ENCODE measurements at places on chromosomes 1 and 21.

GRCh38 chr1:210024996-210025395 is 87.0 kb downstream of the SYT14 start:
- DNase-seq = no peak

DNA sequence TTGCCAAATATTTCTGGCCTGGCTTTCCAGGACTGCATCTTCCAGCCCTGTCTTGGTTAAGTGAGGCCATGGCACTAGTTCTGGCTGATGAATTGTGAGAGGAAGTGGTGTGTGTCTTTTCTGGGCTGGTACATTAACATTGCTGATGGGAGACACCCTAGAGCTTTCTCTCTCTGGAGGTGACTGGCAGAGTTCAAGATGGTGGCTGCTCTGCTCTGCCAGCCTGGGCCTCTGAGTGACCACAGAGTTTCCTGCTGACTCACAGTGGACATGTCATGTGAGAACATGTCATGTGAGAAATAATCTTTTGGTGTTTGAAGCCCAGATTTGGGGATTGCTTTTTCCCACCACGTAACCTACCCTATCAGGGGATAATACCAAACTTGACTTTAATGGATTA is 218.0 kb upstream of the KIAA0040 start:
- no peak for DNase-seq

DNA sequence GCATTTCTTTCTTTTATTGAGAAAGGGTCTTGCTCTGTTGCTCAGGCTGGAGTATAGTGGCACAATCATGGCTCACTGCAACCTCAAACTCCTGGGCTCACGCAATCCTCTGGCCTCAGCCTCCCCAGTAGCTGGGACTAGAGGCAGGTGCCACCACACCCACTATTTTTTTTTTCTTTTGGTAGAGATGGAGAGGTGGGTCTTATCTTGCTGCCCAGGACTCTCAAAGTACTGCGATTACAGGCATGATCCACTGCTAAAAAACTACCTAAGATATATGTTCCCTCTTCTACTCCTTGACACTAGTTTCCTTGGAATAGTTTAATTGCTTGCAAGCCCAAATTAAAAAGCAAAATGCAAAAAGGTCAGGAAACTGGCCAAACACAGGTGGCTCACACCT is 56.9 kb upstream of the GUCA2A start:
- DNase-seq = no peak

GRCh38 chr1:230456478-230456877 is 30.3 kb upstream of the PGBD5 start:
- DNase-seq = no peak

GRCh38 chr1:41622859-41623732 is 138.6 kb upstream of the EDN2 start:
- peak; percentile 16 for DNase-seq

DNA sequence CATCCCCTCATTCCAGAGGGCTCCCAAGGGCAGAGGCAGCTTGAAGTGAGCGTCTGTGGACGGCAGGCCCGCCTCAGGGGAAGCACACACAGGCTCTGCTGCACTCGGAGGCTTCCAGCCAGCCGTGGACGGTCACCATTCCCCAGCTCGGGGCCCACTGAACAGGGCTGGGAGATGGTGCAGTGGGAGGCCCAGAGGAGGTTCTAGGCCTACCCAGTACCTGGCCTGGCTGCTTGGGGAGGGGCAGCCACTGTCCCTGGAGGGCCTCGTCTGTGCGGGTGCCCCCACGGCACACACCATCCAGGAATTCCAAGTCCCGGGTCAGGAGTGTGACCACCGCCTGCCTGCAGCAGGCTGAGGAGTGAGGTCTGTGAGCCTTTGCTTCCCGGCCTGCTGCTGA is 80.4 kb downstream of the SIK1 start:
- DNase-seq = no peak

DNA sequence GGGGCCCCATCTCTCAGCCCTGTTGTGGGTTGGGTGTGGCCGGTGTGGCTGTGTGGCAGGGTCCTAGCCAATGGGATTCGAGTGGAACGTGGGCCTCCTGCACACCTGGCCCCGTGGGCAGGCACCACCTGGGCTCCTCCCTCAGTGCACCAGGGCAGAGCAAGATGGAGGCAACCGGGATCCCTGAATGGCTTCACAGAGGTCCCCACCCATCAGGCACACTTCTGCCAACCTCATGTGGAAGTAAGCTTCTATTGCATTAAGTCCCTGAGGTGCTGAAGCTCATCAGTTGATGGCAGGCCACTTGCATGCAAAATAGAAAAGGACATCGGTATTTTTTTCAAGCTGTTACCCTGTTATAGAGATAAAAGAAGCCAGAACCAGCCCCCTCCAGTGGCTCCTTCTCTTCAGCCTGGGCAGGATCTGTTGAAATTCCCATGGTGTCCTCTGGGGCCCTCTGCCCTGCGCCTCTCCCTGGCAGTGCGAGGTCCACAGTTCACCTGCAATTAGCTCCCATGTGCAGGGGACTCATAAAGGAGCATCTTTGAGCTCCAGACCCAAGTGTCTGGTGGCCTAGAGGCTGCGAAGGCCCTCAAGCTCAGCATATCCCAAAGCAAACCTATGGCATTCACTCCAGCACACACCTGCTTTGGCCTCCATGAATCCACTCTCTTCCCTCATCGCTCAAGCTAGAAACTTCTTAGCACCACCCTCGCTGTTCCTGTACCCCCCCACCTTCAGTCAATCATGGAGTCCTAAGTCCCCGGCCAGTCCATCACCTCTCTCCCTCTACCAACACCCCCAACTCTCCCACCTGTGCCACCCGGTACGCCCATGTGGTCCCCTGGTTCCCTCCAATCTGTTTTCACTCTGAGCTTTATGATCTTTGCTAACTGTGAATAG is 2.1 kb upstream of the SLC45A1 start:
- DNase-seq = peak; percentile 11

Data from choroid plexus epithelial cell (primary cell).